ENCODE measurements at places on chromosomes 6 and 20. TPM values are rescaled to one million over a fixed set of nuclear protein-coding genes. Genes with fewer than 3 reads are reported as not detected.

DNA sequence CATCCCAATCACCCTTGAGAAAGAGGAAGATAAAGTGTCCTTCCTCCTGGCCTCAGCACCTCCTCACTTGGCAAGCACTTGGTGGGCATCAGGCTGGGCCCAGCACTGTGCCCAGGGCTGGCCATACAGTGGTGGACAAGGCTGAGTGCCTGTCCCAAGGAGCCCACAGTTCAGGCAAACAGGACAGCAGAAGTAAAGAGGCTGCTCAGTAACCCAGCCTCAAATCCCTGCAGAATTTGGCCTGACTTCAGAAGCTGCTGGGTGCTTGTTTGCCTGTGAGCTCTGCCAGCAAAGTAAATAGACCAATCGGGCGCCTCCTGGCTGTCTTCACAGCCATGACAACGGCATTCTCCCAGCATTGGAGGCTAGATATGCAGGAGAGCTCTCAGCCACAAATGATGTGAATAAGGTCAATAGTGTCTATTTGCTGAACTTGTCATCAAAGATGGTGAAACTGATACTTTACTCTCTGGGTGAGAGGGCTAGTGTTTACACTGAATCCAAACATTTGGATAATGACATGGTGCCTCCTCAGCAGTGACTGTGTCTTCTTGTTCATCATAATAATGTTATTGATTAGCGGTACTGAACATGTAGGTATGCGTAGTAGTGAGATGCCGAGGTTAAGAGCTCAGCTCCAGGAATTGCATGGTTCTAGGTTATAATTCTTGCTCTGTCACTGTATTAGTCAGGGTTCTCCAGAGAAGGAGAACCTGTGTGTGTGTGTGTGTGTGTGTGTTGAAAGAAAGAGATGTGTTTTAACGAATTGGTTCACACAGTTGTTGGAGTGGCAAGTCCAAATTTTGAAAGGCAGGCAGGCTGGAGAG lies 36.9 kb upstream of the FANCE start:
- peaks cover 48% of the 10 kb centered on the region for H3K36me3 ChIP-seq
- peaks cover 18% of the 10 kb centered on the region for H3K4me1 ChIP-seq
- DNase-seq, result no peak
- H3K27me3 ChIP-seq, result no peaks in the 10 kb centered on the region
- H3K27ac ChIP-seq, result no peak overlapping the region
- H3K4me3 ChIP-seq, result no peak overlapping the region

SIRPD gene
- total RNA-seq, result not detected

- H3K4me3 ChIP-seq, result no peak overlapping the region
- no peaks in the 10 kb centered on the region for H3K4me1 ChIP-seq
- H3K36me3 ChIP-seq, result no peaks in the 10 kb centered on the region
These were observed 16.7 kb upstream of the B3GAT2 start for GRCh38 chr6:70973604-70974003.

DNA sequence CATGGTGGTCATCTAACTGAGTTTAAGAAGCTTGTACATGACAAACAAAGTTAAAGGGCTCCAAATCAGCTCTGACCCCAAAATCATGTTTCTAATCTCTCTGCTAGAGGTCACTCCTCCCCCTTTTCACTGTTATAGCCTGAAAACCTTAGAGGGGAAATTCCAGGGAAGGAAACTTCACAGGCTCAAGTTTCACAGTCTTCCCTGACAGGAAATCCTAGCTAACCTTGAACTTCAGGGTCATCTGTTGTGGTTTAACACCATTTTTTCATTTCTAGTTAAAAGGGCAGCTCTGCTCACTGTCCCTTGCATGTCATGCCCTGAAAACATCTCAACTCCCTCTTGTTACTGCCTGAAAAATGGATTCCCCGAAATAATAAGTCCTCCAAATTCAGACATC lies 104.4 kb upstream of the BMP2 start:
- no peaks in the 10 kb centered on the region for H3K36me3 ChIP-seq
- H3K4me3 ChIP-seq, result no peak overlapping the region
- no peak for DNase-seq
- peaks cover 8% of the 10 kb centered on the region for H3K4me1 ChIP-seq
- H3K27ac ChIP-seq, result no peak overlapping the region

PRPH2 gene
- not detected for total RNA-seq

DNA sequence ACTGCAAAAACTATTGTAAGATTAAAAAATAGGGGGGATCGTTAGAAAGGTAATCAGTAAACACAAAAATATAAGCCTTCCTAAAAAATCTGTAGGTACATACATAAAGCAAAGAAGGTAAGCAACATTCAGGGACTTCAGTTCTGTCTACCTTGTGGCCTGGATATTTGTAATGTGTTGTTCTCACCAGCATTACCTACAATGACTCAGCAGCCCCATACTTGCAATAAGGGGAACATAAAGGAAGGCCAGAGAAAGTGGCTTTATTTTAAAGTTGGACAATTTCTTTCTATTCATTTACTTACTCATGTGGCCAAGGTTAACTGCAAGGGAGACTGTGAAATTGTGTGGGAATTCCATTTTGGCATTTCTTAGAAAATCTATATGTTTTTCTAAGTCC lies 277.2 kb upstream of the PREP start:
- H3K36me3 ChIP-seq, result no peaks in the 10 kb centered on the region
- no peak for DNase-seq
- H3K27ac ChIP-seq, result no peak overlapping the region
- H3K4me1 ChIP-seq, result no peaks in the 10 kb centered on the region

- peaks cover 14% of the 10 kb centered on the region for H3K4me1 ChIP-seq
- no peak overlapping the region for H3K27ac ChIP-seq
These were observed 93.6 kb downstream of the MYB start for GRCh38 chr6:135274561-135275293.

ERVFRD-1 gene
- total RNA-seq, result not detected

DNA sequence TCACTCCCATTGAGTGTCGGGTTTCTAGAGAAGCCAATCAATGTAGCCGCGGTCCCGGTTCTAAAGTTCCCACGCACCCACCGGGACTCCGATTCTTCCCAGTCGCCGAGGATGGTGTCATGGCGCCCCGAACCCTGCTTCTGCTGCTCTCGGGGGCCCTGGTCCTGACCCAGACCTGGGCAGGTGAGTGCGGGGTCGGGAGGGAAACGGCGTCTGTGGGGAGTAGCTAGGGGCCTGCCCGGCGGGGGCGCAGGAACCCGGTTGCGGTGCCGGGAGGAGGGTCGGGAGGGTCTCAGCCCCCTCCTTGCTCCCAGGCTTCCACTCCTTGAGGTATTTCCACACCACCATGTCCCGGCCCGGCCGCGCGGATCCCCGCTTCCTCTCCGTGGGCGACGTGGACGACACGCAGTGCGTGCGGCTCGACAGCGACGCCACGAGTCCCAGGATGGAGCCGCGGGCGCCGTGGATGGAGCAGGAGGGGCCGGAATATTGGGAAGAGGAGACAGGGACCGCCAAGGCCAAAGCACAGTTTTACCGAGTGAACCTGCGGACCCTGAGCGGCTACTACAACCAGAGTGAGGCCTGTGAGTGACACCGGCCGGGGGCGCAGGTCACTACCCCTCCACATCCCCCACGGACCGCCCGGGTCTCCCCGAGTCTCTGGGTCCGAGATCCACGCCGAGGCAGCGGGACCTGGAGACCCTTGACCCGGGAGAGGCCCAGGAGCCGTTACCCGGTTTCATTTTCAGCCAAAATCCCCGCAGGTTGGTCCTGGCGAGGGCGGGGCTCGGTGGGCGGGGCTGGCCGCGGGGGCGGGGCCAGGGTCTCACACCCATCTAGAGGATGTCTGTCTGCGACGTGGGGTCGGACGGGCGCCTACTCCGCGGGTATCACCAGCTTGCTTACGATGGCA lies 35.2 kb upstream of the HLA-G start:
- DNase-seq, result peak; percentile 83
- peak overlapping the region; percentile 71 for H3K4me3 ChIP-seq
- H3K27me3 ChIP-seq, result peaks cover 18% of the 10 kb centered on the region
- peaks cover 16% of the 10 kb centered on the region for H3K4me1 ChIP-seq

DNA sequence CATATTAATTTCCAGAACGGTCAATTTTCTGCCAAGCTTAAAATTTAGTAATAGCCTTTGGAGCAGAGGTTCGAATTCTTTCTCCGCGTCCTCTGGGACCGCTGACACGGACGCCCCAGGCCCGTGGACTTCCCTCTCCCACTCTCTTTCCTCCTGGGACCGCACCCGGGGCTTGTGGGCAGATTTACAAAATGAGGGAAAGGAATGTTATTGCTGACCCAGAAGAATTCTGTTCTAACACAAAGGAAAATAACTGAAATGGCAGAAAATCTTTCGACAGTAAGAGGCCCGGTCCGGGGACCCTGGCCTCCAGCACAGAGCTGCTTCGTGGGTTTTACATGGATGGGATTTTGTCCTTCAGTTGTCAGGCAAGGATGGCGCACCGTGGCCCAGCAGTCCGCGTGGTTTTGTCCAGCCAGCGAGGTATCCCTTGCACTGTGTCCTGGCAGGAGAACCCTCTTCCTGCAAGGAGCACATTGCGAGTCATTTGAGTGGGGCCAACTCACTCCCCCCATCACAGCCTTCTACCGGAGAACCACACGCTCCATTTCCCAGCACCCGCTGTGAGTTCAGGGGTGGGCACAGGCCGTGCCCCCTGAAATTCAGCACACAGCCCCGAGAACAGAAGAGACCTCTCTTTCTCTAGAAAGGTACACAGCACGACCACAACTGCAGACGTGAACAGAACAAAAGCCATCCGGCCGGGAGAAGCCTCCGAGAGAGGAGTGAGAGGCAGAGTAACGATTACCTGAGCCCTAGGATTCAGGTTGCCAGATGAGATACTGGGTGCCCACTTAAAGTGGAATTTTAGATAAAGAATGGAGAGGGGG lies 106.0 kb upstream of the AFDN start:
- H3K4me1 ChIP-seq, result no peaks in the 10 kb centered on the region
- no peak overlapping the region for H3K4me3 ChIP-seq
- H3K27me3 ChIP-seq, result peaks cover 6% of the 10 kb centered on the region
- peak; percentile 70 for DNase-seq
- no peaks in the 10 kb centered on the region for H3K36me3 ChIP-seq

PDYN gene
- not detected for total RNA-seq

GRCh38 chr20:62274332-62274950 lies 28.4 kb upstream of the ADRM1 start:
- peaks cover 47% of the 10 kb centered on the region for H3K36me3 ChIP-seq
- no peak overlapping the region for H3K4me3 ChIP-seq
- no peaks in the 10 kb centered on the region for H3K4me1 ChIP-seq
- DNase-seq, result no peak

DNA sequence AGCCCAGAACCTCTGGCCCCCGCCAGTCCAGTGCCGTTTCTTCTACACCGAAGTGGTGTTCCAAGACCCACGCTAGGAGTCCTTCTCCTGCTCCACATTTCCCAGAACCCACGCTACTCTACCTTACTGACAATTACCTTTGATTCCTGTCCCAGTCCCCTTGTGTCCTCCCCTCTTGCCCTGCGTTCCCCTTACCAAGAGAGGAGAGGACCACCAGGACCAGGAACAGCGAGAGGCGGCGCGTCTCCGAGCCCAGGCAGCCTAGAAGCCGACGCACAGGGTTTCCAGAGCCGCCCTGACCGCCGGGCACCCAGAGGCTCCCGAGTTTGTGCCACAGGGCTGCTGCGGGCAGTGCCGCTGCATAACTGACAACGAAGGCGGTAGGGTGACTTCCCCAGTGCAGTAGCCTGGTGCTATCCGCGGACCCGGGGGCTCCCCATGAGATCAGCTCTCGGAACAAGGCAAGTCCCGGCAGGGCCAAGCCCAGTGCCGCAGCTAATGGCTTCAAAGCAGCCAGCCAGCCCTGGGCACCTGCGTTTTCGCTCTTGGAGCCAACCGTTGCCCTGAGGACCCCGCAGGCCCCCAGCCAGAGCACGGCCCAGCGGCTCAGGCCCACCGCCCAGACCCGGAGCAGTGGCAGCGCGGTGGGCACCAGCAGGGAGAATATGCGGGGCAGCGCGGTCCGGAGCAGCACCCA lies 512 bp downstream of the TAP1 start:
- H3K27me3 ChIP-seq, result no peaks in the 10 kb centered on the region
- peak overlapping the region; percentile 90 for H3K4me3 ChIP-seq
- H3K27ac ChIP-seq, result peak overlapping the region; percentile 99
- peaks cover 38% of the 10 kb centered on the region for H3K4me1 ChIP-seq
- DNase-seq, result peak; percentile 81
- H3K36me3 ChIP-seq, result peaks cover 29% of the 10 kb centered on the region

SCRT2 gene
- total RNA-seq, result not detected

DNA sequence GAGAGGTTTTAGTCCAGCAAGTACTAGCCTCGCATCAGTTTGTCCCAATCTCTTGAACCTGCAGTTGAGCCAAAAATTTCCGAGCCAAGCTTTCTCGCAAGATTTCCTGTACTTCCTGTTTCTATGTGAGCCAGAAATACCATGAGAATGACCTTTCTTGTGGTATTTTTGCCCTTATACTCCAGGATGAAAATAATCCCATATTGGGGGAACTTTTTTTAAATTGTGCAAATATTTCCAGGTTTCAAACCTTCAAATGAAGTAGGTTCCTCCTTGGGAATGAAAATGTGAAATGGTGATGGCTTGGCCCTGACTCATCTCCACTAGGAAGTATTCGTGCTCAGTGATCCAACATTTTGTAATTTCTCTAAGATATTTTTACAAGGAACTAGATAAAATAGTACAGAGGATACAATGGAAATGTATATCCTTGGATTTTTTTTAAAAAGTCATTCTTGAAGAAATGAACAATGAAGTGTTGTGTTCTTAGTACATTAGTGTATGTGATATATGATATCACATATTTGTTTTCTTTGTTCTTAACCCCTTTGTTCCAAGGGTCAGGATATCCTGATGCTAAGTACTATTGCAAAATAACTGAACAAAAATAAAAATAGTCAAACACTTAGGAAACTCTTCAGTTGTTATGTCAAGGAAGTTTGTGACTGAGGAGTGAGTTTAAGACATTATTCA lies 184.0 kb downstream of the PDE7B start:
- H3K4me3 ChIP-seq, result no peak overlapping the region
- no peak overlapping the region for H3K27ac ChIP-seq
- peaks cover 21% of the 10 kb centered on the region for H3K4me1 ChIP-seq
- no peaks in the 10 kb centered on the region for H3K36me3 ChIP-seq
- DNase-seq, result no peak
- no peaks in the 10 kb centered on the region for H3K27me3 ChIP-seq
